ENCODE measurements at places on chromosomes 16 and 17.
A peak's percentile ranks its signal among the peaks of the same experiment; 100 is the strongest.

DNA sequence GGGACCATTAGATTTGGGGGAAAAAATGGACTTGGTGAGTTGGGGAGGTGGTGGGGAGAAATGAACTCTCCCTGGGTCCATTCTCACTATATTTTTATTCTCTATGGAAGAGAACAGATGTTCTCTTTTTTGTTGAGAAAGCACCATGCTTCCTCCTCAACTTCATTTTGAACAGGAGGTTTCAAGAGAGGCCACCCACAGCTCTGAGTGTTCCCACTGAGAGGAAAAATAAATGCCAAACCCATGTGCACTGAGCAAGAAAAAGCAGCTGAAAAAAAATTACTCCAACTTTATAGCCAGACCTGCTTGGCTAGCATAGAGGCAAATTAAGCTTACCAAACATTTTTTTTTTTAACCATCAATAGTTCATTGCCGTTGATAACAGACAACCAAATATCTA, 883.6 kb downstream of the KCNJ2 start:
- DNase-seq = no peak

DNA sequence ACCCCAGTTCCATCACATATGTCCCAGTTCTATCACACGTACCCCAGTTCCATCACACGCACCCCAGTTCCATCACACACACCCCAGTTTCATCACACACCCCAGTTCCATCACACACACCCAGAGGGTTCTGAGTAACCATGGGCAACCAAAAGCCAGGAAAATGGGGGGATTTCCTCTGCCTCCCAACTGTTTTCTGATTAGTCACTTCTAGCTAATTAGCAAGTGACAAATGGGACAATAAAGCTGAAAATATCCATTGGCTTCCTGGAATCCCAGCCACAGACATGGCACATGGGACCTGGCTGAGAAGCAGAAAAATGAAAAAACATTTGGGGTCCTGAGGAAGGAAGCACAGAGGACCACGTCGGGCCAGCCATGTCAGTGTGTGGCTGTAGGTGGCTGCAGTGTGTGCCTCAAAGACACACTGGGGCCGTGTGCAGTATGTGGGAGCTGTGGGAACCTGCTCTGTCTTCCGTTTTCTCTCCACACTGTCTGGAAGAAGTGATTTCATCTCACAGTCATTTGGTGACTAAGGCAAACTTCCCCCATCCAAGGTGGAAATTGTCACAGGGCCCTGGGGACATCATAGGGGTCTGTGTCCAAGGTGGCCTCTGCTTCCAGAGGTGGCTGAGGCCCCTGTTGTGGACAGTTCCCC, 106.7 kb downstream of the CMIP start:
- peak; percentile 39 for DNase-seq

DNA sequence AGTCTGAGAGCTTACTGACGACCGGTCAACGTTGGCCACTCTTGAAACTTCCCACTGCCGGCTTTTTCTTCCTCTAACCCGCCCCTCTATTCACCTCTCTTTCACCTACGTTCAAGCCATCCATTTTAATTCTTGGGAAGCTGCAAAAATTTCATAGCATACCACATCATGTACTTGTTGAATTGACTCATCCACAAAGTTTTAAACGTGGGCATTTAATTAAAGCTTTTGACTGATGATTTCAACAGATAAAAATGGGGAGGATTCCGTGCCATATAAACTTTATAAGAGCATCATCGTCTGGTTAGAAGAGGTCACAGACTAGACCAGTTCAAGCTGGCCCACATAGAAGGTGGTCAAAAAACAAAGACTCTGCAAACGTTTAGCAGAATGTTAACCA, 22.5 kb downstream of the VPS53 start:
- no peak for DNase-seq

DNA sequence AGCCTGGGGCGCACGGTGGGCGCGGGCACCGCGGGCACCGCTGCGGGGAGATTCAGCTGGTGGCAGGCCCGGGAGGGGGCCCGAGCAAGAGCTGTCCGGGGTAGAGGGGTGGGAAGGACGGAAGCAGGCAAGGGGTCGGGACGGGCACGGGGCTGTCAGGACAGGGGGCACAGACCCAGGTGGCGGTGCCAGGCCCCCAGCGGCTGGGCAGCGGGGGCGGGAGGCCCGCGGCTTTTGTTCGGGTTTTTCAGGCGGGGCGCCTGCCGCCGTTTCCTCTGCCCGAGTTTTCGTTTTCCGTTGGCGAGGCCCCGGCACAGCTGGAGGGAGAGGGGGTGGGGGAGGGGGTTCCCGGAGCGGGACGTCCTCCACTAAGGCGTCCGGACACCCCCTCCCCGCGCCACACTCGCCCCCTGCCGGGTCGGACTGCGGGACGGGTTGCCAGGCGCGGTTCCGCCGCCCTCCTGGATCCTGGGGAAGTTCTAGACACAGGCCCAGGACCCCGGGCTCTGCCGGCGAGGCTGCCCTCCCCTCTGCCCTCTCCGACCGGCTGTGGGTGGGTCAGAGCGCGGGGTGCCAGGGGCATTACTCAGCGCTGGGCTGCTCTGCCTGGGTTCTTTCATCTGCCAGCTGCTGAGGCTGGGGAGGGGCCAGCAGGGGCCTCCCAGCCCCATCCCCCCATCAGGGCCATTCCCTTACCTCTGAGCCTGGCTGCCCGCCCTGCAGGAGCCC, 543 bp downstream of the ARHGAP23 start:
- no peak for DNase-seq

DNA sequence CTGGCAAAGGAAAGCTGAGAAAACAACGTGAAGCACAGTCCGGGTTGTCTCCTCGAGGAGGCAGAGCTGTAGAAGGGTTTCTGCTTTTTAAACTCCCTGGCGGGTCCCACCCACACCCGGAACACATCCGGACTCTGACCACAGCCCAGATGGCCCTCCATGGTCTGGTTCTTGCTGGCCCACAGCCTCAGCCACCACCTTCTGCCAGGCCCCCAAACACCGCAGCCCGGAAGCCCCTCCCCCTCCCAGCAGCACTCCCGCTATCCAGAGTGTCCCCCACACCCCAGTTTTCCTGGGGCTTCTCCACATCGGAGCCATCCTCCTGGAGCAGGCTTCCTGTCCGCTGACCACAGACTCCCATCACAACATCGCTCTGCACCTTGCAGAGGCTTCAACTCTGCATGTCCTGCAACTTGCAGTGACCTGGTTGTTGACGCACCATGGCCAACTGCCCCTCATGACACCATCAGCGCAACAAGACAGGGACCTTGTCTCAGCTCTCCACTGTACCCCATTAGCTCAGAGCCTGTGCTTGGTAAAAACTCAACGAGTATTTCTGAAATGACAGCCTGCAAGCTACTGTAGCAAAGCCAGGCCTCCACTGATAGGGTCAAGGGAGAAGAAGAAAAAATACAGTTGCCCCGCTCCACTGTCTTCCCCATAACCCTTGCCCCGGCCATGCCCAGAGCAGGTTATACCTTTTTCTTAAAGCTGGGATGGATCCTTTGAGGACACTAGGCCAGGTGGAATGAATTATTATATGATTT, 129.8 kb downstream of the C16orf78 start:
- no peak for DNase-seq

DNA sequence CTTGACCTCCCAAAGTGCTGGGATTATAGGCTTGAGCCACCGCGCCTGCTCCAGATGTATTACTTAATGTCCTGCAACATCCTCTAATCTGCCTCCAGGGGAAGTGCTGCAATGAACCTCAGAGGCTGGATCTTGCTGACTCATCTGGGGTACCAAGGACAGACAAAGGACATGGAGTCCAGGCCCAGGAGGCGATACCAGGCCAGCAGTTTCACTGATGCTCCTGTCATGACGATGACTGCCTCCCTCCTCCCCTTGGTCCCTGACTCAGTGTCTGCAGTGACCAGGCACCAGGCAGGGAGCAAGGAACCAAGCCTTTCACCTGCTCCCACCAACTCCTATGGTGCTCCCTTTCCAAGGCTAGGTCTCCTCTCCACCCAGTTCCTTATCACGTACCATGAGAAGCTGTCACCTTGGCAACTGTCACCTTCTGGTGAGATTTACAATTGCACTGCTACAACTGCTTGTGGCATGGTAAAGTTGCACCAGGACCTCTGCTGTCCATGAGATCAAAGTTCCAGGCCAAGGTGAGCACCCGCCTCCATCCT, 21.6 kb upstream of the PHOSPHO1 start:
- no peak for DNase-seq

- no peak for DNase-seq
Observed at GRCh38 chr17:33522623-33523022, 229.5 kb upstream of the ASIC2 start.

- DNase-seq = no peak
Observed at GRCh38 chr16:5257462-5257861, 159.9 kb upstream of the EEF2KMT start.

DNA sequence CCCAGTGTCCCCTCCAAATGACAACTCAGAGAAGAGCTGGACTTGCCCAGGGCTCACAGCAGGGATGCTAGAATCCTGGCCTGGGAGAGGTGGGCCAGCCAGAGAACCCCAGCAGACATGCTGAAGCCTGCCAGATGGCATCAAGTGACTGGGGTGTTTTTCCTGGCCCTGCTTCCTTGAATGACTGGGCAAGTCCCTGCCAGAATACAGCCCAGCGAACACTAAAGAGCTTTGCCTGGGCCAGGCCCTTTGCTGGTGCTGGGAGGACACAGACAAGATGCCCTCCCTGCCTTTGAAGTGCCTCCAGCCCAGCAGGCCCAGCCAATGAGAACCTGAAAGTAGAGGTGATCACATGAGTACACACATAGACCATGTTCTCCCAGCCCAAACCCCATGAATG, 11.5 kb downstream of the ZNF319 start:
- DNase-seq = no peak

DNA sequence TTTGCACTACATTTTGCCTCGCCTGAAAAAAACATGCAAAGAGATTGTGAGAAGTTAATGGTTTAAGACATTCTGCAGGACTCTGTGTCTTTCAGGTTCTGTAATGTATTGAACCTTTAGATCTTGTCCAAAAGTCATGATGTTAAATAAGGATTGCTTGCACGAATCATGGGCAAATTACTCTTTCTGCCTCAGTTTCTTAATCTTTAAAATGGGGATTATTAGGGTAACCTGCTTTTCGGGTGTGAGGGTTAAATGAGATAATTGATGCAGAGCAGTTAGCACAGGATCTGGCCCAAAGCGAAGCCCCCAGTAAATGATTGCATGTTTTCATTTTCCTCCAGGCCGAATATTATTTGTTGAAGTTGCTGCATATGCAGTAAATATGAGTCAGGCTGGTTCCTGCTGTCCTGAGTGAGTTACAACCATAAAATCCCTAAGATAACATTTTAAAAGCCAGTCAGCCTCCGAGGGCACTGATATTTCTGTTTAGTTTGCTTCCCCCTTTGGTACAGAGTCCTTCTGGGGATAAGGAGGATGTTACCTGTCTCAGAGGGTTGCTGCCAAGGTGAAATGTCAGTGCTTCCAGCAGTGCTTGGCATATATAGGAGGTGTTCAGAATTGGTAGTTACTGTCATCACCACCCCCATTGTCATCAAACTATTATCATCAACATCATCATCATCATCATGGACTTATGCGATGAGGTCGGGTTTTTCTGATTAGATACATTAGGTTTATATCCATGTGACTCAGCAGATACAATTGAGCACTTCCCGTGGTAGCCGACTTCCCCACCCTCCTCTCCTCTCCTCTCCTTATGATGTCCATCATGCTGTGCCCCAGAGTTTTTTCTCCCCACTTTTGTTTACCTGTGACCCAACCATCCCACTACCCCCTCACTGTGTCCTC, 20.6 kb upstream of the ARHGAP17 start:
- DNase-seq = no peak

DNA sequence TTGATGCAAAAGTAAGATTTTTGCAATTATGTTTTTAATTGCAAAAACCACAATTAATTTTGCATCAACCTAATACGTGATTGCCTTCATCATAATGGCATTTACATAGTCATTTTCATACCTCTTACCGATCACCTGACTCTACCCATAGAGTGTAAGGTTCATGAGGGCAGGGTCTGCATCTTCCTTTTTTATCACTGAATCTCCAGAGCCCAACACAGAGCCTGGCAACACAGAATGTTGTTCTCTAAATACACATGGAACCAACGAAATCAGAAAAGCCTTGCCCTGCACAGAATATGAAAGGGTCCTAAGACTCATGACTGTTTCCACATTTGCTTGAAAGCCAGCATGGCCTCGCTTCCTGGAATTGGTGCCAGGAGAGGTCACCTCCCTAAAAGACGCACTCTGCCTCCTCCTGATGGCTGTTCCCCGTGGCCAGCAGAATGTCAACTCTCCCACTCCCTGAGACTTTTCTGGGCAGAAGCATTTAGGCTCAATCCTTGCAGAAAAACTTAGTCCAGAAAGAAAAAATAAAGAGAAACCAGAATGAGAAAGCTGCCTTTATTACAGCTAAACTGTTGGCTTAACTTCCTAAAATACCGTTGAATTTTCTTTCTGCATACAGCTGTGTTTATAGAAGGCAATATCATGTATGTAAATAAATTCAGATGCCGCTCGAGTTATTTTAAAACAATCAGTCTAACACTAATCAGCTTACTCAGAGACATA, 327.8 kb upstream of the MAF start:
- no peak for DNase-seq

DNA sequence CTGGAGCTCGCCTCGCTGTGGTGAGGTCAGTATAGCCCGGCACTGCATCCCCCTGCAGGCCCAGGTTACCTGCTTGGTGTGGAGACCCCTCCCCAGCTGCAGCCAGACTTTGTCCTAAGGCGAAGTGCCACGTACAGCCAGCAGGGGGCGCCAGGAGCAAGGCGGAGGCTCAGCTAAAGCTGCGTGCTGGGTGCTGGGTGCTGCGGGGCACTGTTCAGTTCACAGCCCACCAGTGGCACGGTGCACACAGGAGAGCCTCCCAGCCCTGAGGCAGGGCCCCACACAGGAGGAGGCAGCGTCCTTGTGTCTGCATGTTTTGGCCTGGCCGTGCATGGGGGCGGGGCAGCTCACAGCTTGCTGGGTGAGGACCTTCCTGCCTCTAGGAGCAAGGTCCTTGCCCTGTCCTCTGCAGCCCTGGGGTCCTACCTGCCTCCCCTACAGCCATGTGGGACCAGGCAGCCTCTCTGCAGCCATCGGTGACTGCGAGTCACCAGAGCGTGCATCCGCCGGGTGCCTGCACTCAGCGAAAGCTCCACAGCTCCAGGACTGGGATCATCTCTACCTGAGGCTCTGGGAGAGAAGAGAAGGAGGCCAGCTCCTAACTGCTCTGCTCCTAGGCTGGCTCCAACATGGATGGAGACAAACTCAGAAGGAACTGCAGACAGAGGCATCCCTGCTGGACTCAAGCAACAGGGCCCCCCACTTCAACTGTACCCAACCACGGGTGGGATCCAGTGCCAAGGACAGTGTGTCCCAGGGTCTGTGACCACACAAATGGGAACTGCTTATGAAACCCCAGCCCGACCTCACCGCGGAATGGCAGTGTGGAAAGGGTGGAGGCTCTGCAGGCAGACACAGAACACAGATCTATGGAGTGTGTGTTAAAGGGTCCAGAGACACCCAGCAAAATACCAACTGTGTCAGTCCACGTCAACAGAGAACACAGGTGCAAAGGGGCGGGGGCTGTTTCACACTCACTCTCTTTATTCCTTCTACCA, 19.0 kb downstream of the SLC7A5 start:
- peak; percentile 86 for DNase-seq
